ENCODE measurements at places on chromosomes 16 and 17.

GRCh38 chr17:49280918-49281317, 50.3 kb upstream of the PHOSPHO1 start:
- DNase-seq, result no peak

DNA sequence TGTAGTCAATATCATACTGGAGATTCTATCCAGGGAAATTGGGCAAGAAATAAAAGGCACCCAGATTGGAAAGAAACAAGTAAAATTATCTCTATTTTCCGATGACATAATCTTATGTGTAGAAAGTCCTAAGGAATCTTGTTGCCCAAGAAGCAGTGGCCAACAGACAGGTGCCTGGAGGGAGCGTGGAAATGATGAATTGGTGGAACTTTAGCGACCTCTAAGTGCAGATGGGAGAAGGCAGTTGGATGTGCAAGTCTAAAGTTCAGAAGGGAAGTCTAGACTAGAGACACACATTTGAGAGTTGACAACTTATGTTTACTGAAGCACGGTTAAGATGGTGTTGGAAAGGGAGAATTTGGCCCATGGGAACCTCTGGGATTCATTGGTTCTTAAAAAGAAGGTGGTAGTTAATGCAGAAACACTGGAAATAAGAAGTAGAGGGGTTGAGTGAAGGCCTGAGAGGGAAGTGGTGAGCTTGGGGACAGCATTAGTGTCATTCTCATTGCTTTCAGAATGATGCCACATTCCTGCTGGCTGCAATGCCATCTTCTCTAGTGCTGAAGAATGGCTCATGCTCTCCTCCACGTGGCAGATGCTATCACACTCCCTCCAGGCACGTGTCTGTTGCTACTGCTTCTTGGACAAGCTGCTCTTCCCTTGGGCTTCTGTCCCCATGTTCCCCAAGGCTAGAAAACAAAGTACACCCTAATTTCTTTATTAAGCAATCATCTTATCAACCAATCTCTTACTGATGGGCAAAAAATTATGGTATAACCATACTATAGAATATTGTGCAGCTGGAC, 24.0 kb downstream of the TAT start:
- no peak for DNase-seq

DNA sequence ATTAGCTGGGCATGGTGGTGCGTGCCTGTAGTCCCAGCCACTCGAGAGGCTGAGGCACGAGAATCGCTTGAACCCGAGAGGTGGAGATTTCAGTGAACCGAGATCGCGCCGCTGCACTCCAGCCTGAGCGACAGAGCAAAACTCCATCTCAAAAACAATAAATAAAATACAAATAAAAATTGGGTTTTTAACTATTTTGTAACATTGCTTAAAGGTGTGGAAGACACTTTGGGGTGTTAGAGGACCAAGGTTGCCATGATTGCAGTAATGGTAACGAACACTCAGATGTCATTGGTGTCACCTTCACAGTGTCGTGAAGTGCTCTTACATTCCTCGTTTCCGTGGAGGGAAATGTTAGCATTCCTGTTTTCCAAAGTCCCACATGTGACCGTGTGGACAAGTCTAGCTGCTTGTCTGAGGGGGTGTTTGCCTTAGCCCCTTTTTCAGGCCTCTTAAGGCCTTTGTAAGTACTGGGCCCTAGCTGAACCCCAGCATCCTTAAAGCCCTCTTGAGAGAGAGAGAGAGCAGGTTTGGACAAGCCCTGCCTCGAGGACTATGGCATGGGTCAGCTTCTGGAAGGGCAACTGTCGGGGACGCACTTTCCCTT, 8.6 kb downstream of the C16orf96 start:
- DNase-seq, result no peak

- DNase-seq, result no peak
These were observed 138.9 kb downstream of the GSG1L start for GRCh38 chr16:27924411-27925118.

GRCh38 chr16:12453832-12454231, 349.9 kb downstream of the CPPED1 start:
- DNase-seq, result no peak

DNA sequence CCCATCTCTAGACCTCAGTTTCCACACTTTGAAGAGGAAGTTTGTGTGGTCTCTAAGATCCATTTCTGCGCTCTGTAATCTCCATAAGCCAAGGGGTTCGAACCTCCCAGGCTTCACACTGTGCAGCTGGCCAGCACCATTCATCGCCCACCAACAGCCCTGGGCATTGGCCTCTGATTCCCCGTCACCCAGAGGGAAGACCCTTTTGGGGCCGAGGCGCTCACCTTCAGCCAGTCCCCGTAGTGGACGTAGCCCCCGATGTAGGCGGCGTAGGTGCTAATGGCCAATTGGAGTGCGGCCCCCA, 678 bp downstream of the TMEM101 start:
- DNase-seq, result no peak

GRCh38 chr17:45389354-45389753, 43.3 kb downstream of the ARHGAP27 start:
- DNase-seq, result no peak

GRCh38 chr17:79410681-79411080, 200.2 kb downstream of the RBFOX3 start:
- DNase-seq, result no peak

- DNase-seq, result no peak
These were observed 14.6 kb upstream of the CIITA start for GRCh38 chr16:10862438-10862837.

- no peak for DNase-seq
These were observed 12.8 kb upstream of the SLC38A8 start for GRCh38 chr16:84055366-84055765.

- peak; percentile 49 for DNase-seq
These were observed 331 bp upstream of the CCDC92B start for GRCh38 chr17:2749784-2750181.

- DNase-seq, result no peak
These were observed 41.1 kb downstream of the FTO start for GRCh38 chr16:53745086-53745485.

DNA sequence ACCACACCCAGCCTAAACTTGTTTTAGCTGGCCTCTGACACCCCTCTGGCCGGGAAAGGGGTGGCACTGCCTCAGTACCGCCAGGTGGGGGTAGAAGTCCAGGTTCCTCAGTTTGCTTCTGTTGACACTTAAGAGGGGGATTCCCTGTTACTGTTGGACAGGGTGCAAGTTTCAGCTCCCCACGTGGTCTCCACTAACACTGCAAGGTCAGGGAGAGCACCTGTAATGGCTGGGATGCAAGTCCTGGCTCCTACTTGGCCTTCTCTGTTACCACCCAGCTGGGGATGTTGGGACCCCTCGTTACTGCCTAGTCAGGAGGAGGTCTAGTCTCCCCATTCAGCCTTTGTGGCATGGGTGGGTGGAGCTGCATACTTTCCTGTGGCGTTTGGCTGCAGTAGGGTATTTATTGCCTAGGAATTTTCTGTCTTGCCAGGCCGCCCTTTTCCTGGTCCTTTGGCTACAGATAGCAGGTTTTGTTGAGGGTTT, 10.6 kb upstream of the MFAP4 start:
- no peak for DNase-seq

Data from stimulated activated CD8-positive, alpha-beta memory T cell treated with anti-CD3 and anti-CD28 coated beads, Interleukin-7, amount 100 ng/mL, for 1 hour (primary cell).